IMR-90 (cell line): ENCODE measurements at places on chromosomes 6 and 20.
A peak's percentile ranks its signal among the peaks of the same experiment; 100 is the strongest.

- DNase-seq, result peak; percentile 41
Observed at GRCh38 chr6:146785001-146785585, 186.3 kb downstream of the ADGB start.

GRCh38 chr6:4360920-4361319, 225.5 kb upstream of the ECI2 start:
- DNase-seq, result no peak

DNA sequence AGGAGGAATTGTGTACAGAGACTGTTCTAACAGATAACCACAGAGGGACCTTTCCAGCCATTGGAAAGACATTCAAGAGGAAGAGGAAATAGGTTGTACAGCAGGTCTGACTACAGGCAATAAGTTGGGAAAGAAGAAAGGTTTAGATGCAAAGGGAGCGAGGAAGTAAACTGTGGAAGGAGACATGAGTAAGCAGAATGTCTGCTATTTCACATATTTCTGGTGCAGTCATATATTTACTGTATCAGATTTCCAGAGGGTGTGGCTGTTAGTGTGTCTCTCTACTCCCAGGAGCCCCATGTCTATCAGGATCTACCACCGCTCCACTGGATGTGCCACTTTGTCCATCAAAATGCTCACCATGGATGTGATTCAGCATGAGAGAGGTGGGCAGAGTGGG, 25.9 kb downstream of the MRS2 start:
- DNase-seq, result peak; percentile 63

GRCh38 chr6:33907227-33907626, 103.4 kb upstream of the MLN start:
- no peak for DNase-seq

- peak; percentile 31 for DNase-seq
Observed at GRCh38 chr20:46735436-46735835, 26.0 kb downstream of the SLC2A10 start.

GRCh38 chr6:14470671-14471070, 353.1 kb downstream of the CD83 start:
- no peak for DNase-seq

- DNase-seq, result no peak
Observed at GRCh38 chr6:29566856-29567255, 7.3 kb upstream of the UBD start.

DNA sequence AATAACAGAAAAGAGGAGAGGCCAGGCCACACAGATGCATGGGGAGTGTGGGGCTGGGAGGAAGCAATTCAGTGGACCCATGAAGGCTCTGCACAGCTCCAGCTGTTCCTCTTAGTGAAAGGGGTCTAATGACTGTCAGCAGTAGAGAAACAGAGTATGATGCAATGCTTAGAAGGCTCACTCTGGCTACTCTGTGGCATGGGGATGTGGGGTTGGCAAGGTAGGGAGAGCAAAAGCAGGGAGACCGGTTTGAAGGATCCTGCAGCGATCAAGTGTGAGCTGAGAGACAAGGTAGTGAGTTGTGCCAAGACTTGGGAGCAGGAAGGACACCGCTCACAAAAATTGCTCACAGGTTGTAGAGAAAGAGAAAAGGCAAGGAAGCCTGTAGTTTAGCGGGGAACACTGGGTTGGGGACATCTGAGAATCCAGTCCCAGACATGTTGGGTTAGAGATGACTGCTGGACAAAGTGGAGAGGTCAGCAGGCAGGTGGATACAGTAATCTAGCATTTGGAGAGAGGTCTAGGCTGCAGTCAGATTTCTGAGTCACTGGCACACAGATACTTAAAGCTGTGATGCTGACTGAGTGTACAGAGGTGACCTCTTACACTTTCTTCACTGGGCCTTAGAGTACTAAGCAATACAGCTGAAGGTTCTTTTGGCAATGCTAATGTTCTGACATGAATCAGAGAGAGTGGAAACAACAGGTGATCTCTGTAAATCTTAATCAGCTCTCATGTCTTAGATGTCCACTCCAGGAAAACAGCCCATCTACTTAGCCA, 27.1 kb downstream of the NAPB start:
- DNase-seq, result peak; percentile 37

DNA sequence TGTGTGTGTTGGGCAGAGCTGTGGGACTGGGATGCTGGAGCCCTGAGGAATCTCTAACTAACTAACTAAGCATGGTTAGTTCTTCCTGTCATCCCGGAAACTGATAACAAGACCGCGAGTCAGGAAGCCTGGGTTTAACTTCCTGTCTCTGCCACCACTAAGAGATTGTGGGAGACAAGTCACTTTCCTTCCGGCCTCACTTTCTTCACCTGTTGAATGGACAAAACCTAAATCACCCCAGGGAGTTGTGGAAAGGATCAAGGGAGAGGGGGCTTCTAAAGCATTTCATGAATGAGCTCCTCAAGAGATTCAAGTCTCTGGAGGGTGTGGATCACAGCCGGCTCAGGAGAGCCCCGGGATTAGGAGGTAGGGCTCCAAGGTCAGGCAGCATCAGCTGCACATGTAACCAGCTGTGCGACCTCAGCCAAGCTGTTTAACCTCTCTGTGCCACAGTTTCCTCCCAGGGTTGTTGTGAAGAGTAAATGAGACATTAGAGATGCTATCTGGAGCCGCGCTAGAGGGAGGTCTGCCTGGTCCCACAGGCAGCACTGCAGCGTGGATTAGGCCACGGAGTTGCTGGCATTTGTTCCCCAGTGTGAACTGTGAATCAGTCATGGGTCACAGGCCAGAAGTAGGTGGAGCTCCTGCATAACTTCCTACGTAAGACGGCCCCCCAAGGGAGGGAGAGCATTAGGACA, 105.1 kb downstream of the TOX2 start:
- DNase-seq, result peak; percentile 23

GRCh38 chr20:34979366-34980153, 23.9 kb downstream of the MYH7B start:
- no peak for DNase-seq

DNA sequence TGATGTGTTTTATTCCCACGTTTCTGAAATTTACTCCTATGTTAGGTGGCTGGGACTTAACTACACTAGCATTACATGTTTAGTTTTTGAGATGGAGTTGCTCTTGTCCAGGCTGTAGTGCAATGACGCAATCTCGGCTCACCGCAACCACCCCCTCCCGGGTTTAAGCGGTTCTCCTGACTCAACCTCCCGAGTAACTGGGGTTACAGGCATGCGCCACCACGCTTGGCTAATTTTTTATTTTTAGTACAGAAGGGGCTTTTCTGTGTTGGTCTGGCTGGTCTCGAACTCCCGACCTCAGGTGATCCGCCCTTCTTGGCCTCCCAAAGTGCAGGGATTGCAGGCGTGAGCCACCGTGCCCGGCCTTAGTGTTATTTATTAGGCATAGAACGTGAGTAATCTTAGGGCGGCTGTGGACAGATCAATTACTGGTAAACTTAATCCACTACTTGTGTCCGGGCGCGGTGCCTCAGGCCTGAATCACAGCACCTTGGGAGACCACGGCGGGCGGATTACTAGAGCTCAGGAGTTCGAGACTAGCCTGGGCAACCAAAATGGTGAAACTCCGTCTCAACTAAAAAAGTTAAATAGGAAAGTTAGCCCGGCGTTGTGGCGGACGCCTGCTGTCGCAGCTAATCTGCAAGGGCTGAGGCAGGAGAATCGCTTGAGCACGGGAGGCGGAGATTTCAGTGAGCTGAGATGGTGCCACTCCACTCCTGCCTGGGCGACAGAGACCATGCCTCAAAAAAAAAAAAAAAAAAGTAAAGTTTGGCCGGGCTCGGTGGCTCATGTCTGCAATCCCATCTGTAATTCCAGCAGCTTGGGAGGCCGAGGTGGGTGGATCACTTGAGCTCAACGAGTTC, 123.7 kb upstream of the BTN3A2 start:
- peak; percentile 87 for DNase-seq

- DNase-seq, result peak; percentile 19
Observed at GRCh38 chr6:32668226-32668747, 1.8 kb upstream of the HLA-DQB1 start.

GRCh38 chr20:60102665-60103210, 144.5 kb downstream of the CDH26 start:
- no peak for DNase-seq

DNA sequence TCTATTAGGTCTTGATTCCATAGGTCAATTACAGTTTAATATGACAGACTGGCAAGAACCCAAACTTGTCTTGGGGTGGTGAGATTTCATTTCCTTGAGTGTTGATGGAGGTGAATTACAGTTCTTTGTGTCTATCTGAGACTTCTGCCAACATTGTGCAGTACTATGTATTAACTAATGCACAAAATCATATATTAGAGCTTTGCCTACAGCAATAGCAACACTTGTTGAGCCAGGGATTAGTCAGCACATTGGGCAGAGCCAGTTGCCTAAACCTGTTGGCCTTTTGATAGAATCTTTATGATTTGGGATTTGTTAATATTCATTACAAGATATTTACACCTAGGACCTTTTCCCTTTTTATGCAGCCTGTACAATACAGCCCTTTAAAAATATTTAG, 135.3 kb upstream of the CENPW start:
- no peak for DNase-seq

DNA sequence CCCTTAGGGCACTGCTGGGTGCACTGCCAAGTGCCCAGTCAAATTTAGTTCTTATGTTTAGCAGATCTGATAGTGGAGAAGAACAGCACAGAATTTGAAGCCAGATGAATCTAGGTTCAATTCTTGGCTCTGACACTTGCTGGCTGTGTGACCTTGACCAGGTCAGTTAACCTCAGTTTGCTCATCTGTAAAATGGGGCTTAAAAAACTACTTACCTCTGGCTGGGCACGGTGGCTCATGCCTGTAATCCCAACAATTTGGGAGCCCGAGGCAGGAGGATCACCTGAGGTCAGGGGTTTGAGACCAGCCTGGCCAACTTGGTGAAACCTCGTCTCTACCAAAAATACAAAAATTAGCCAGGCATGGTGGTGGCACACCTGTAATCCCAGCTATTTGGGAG, 49.9 kb upstream of the MLN start:
- no peak for DNase-seq

DNA sequence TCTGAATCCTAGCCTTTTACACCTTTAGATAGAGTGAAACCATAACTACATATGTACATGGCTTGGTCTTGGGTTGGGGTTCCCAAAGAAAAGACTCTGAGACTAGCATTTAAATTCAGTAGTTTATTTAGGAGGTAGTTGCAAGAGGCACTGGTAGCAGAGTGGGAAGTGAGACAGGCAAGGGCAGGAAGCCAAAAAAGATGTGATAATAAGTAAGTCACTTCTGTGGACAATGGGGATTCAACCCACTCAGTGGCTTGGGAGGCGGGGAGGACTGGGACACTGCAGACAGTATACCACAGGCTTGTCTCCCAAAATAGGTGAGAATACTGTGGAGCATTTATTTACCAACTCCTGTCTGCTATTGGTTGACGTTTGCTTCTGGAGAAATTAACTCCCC, 131.9 kb downstream of the SLC24A3 start:
- no peak for DNase-seq

DNA sequence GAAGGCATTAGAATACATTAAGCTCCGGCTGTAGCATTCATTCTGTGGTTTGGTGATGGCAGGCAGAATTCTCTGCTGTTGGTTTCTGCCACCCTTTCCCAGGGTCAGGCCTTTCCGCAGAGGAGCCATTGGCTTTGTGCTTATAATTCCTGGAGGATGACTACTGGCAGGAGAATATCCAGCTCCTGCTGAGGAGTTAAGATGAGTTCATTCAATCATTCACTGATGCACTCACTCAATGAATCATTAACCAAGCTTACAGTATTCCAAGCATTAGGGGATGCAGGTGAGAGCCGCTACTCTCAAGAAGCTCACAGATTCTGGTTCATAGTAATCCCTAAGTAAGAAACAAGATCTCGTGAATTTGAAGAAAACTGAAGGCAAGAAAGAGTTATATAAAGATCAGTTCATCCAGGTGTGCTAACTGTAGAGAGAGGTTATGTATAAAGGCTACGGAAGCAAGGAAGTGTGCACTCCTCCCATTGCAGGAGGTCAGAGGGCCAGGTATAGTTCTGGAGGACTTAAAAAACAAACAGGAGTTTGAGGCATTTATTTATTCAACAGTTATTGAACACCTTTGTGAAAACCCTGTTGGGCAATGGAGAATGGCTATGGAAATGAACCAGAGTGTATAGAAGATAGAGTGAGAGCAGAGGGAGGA, 75.5 kb downstream of the HMGN3 start:
- DNase-seq, result no peak

- DNase-seq, result peak; percentile 19
Observed at GRCh38 chr6:111761783-111762312, 111.4 kb downstream of the FYN start.

- peak; percentile 86 for DNase-seq
Observed at GRCh38 chr20:3045042-3045815, 623 bp upstream of the MRPS26 start.

- DNase-seq, result no peak
Observed at GRCh38 chr6:151341476-151342195, 49.7 kb downstream of the ZBTB2 start.

DNA sequence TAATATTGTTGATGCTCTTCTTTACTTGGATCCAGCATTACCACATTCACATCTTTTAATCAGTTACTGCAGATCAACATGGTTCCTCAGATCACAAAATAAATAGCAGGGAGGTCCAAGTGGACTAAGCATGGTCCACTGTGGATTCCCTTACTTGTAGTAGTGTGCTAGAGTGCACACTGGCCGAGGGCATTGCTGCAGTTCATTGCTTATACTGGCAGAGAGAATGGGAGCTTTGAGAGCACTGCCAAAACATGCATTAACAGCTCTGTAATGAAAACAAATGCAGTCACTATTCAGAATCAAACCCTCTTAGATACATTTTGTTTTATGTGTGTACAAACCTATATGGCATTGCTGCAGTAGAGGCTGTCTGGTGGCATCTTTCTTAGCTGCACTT, 471.5 kb downstream of the CD109 start:
- peak; percentile 5 for DNase-seq

- no peak for DNase-seq
Observed at GRCh38 chr20:9597547-9597946, 83.2 kb downstream of the LAMP5 start.

DNA sequence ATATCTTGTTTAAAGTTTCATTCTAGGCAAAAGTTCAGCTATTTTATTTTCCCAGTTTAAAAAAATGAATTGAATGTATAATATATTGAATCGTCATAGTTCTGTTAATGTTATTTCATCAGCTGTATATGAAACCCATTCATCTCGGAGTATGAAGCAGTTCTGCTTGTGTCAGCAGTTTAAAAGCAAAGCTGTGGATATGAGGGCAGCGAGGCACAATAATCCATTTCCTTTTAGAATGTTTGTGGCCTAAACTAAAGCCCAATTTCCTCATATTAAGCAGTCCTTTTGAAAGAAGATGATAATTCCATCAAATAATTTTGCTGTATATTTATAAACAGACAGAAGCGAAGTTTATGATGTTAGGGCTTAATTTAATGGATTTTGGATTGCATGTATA, 300.1 kb downstream of the SAMD5 start:
- no peak for DNase-seq

- no peak for DNase-seq
Observed at GRCh38 chr20:49563015-49563980, 4.6 kb downstream of the PTGIS start.

- no peak for DNase-seq
Observed at GRCh38 chr6:38492031-38492430, 147.7 kb downstream of the BTBD9 start.

GRCh38 chr20:18995455-18995854, 181.9 kb downstream of the SCP2D1 start:
- no peak for DNase-seq

- DNase-seq, result peak; percentile 62
Observed at GRCh38 chr6:25311331-25311840, 32.2 kb downstream of the CARMIL1 start.
